ENCODE measurements at places on chromosomes 1 and 21.
A peak's percentile ranks its signal among the peaks of the same experiment; 100 is the strongest.

DNA sequence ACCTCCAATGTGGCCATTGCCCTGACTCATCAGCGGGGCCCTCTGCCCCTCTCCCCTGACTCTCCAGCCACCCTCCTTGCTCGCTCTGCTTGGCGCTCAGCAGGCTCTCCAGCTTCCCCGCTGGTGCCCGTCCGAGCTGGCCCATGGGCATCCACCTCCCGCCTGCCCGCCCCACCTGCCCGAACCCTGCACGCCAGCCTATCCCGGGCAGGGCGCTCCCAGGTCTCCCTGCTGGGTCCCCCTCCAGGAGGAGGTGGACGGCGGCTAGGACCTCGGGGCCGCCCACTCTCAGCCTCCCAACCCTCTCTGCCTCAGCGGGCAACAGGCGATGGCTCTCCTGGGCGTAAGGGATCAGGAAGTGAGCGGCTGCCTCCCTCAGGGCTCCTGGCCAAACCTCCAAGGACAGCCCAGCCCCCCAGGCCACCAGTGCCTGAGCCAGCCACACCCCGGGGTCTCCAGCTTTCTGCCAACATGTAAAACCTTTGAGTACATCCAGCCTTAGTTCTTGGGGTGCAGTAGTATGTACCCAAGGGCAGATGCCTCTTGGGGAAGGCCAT lies 10.8 kb downstream of the HCN3 start:
- DNase-seq: no peak

GRCh38 chr1:32622806-32623681 lies 27.3 kb downstream of the ZBTB8OS start:
- no peak for DNase-seq

- DNase-seq: no peak
Observed at GRCh38 chr1:32066489-32066873, 6.3 kb upstream of the TMEM39B start.

DNA sequence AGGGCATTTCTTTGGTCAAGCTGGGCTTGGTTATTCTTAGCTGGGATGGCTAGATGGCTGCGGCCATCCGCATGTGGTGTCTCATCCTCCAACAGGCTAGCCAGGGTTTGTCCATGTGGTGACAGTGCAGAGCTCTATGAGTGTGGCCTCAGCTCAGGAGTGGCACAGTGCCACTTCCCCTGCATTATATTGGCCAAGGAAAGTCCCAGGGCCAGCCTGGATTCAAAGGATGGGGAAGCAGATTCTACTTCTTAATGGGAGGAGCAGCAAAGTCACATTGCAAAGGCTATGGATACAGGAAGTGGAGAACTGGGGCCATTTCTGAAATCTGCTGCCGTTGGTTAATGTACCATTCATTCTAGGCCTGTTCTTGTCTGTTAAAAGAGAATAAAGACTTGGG lies 34.4 kb downstream of the STUM start:
- no peak for DNase-seq

DNA sequence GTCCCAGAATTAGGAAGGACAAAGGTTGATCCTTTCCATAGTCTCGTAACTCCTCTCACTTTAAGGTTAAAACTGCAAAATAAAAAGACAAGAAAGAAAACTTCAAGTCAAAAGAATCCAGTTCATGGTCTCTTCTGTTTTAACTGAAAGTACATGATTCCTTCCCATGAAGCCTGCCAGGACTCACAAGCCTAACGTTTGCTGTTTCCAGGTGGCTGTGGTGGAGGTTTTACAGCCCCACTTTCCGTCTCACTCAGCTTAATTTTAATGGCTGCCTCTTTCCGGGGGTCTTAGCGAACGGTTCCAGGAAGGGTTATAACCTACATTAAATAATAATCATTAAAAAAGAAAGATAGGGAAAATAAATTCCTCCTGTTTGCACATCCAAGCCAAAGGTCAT lies 136.8 kb upstream of the SPAG17 start:
- no peak for DNase-seq

DNA sequence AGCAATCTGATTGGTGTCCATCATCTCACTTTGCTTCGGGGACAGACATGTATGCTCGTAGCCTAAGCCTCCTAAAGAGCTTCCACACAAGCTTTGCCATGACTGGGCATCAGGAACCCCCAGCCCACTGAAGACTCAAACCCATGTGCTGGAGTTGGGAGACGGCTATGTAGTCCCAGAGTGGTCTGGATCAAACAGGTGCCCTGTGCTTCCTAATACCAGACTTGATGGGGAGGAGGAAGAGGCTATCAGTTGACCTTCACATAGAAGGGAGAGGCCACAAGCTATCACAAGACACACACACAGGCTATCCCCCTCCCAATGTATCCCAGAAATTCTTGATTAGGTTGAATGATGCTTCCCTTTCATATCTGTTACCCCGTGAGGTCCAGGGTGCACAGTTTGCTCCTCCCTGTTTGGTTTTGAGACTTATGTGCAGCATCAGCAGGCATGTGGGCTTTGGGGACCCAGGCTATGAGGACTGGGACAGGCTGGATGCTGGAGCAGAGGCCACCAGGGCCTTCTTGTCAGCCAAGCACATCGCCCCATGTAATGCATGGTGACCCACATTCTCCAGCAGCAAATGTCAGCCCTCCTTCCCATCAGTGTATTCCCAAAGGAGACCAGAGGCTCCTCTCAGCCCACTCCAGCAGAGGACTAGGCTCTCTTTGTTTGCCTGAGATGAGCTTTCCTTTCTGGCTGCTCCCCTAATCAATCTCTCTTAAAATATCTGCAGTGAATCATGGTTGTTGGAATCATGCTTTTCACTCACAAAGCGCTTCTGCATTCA lies 159.8 kb downstream of the GRIK3 start:
- peak; percentile 52 for DNase-seq

- no peak for DNase-seq
Observed at GRCh38 chr1:201076092-201076491, 36.1 kb downstream of the CACNA1S start.

DNA sequence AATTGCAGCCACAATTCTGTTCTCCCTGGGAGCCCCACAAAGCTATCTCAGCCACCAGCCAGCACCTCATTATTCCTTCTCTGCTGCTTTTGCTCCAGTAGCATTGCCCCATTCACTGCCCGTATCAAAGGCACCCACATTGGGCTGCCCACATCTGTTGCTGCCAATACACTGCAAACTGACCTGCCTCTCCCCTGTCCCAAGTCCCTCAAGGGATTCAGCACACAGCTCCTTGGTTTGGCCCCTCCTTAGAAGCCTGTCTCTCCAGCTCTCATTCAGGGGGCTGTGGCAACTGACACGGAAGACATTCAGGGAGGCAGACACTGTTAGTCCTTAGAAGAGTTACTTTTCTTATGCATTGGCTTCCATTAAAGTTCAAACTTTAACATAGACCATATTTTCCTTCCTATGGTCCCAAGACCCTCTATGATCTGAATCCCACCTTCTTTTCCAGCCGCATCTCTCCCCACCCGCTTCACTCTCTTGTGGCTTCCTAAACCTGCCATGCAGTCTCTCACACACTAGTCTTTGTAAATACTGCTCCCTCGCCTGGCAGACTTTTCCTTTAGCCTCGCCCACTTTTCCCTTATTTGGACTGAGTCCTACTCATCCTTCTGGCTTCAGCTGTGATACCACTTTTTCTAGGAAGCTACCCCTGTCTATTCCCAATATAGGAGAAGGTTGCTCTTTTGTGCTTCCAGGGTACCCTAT lies 19.3 kb upstream of the KLHDC8A start:
- DNase-seq: peak; percentile 69

DNA sequence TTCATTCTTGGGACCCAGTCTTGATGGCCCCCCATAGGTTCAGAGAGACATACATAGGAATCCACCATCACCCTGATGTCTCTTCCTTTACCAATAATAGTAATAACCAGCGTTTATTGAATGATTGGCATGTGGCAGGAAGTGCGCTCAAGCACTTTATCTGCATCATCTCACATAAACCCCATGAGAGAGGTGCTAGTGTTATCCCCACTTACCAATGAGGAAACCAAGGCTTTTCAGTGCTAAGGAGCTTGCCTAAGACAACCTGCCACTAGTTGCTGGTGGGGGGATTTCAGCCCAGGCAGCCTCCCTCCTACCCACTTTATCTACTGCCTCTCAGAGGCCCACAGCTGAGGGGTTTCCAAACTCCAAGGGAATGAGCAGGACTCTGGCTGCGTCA lies 7.7 kb downstream of the LGR6 start:
- no peak for DNase-seq

- peak; percentile 62 for DNase-seq
Observed at GRCh38 chr1:204503122-204503912, 8.7 kb upstream of the PIK3C2B start.

DNA sequence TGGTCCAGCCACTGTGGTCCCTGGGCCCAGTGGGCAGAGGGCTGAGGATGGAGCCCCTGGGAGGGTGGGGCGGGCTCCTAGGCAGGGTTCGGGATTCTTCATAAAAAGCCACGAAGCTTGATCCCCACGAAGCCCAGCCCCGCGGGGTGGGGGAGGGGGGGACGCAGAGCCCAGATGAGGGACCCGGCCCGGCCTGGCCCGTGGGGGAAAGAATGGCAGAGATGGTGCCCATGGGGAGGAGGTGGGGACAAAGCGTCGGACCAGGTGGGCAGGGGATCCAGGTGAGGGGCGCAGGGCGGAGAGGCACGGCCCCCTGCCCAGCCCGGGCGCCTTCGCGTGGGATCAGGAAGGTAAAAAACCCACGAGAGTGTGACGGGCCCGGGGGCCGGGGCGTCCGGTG lies 6.0 kb upstream of the SMIM12 start:
- DNase-seq: no peak

DNA sequence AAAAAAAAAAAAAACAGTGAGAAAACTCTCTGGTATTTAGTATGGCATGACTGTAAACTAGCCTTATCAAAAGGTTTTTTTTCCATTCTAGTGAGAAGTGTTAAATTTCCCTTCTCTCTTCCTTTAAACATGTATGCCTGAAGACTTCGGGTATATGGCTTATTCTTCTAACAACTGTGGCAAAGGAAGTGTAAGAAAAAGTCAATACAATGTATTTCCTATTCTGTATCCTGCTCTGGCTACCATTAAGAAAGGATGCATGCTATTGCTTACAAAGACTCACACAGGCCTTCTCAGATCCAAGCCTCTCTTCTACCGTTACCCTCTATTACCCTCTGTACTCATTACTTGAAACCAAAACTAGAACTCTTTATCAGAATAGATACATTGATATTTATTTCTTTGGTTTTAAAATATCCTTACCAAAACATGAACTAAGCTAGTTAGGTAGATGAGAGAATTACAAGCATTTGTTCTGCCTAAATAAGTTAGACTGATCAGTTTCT lies 8.4 kb downstream of the CEPT1 start:
- no peak for DNase-seq

DNA sequence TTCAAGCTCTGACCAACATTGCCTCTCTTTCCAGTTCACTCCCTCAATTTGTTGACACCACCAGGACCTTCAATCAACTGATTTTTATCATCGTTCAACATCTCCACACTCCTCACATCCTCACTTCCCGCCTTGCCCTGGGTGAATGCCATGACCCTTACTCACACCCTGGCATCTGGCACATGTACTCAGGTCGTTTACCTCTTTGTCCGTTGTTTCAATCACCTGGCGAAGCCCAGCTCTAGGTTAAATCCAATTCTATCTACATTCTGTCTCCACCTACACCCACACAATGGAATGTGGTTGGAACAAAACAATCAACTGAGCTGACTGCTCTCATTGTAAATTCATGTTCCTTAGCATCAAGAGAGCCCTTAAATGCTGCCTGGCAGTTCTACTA lies 24.2 kb upstream of the TBX15 start:
- DNase-seq: no peak

DNA sequence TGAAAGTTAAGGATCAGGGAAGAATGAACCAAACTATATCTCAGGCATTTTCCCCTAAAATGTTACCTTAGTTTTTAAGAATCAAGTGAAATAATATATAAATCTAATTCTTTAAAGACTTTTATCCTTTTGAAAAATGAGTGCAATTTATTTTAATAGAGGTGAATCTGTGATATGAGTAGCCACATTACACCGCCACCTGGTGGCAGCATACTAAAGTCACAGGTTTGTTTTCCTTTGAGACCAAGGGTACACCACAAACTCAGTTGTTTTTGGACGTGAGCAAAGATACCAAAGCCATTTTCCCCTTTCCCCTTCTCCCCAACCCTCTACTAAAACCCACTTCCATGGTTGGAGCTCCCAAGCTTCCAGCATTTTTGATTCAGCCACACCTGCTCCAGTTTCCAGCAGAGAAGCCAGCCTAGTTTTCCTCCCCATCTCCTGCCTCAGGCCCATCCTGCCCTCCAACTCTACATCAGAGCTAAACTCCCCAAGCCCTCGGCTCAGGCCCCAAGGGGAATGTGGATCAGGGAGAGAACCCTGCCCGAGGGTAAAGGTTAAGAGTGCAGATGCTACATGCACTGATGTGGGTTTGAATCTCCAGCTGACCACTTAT lies 22.9 kb upstream of the LDLRAP1 start:
- DNase-seq: no peak

- no peak for DNase-seq
Observed at GRCh38 chr1:115337276-115337632, 795 bp downstream of the NGF start.

Measured in retina (tissue), 1 donor.